ENCODE measurements at places on chromosomes 1 and 21. TPM values are rescaled to one million over a fixed set of nuclear protein-coding genes. Genes with fewer than 3 reads are reported as not detected.

DNA sequence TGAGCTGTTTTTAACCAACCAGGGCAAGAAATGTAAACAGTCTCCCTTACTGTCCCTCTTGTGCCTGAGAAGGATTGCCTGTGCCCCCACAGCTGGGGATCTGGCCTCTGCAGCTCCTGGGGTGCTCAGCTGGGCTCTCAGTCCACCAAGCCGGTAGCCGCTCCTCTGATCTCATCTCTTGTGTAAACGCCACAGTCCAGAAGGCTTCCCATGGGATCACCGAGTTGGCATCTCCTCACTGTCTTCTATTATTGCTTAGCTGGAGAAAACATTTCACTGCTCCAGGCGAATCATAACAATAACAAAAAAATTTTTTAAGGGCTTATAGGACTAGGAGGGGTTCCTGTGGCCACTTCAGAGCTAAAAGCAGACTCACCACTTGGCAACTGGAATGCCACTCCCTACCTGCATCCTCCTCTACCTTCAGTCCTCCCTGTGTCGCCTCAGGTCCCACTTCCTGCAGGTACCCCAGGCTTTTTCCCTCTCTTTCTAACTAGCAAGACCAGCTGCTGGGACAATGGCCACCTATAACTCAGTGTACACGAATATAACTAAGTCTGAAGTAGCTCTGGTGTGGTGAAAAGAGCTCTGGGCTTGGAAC is 75.8 kb downstream of the ATP1A1 start:
- H3K36me3 ChIP-seq = no peaks in the 10 kb centered on the region
- DNase-seq = no peak
- H3K4me3 ChIP-seq = no peak overlapping the region
- H3K27me3 ChIP-seq = no peaks in the 10 kb centered on the region

GRCh38 chr1:172376431-172376830 is 44.1 kb upstream of the C1orf105 start:
- H3K27me3 ChIP-seq = no peaks in the 10 kb centered on the region
- H3K4me1 ChIP-seq = peaks cover 5% of the 10 kb centered on the region
- no peak overlapping the region for H3K4me3 ChIP-seq

The LEFTY1 gene
- total RNA-seq = not detected

- no peak overlapping the region for H3K4me3 ChIP-seq
- H3K4me1 ChIP-seq = peaks cover 41% of the 10 kb centered on the region
- peak overlapping the region; percentile 15 for H3K27ac ChIP-seq
- no peak for DNase-seq
- no peaks in the 10 kb centered on the region for H3K27me3 ChIP-seq
Observed at GRCh38 chr1:204077979-204078696, 5.2 kb downstream of the SOX13 start.

GRCh38 chr1:158122833-158123388 is 57.8 kb upstream of the CD1D start:
- no peak overlapping the region for H3K27ac ChIP-seq
- no peaks in the 10 kb centered on the region for H3K27me3 ChIP-seq
- H3K4me3 ChIP-seq = no peak overlapping the region
- no peaks in the 10 kb centered on the region for H3K4me1 ChIP-seq

The TBX19 gene
- total RNA-seq = 1.3 TPM

DNA sequence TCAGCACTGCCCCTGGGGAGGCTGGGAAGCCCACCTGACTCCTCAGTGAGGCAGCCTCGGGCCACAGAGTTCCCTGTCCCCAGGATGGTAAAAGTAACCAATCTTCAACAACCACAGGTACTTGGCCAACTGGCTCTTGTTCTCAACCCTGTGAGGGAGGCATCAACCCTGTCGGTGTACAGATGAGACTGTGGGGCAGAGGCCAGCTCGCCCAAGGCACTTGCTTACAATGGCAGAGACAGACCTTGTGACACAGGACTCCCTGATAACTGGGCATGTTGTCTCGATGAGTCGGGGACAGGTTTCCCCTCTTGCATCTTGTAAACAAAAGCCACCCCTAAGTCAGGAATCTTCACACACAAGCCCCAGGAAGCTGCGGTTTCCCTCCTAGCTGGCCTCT is 8.0 kb downstream of the SLC30A2 start:
- peaks cover 12% of the 10 kb centered on the region for H3K4me1 ChIP-seq
- H3K36me3 ChIP-seq = no peaks in the 10 kb centered on the region
- DNase-seq = no peak
- no peaks in the 10 kb centered on the region for H3K27me3 ChIP-seq
- no peak overlapping the region for H3K4me3 ChIP-seq

DNA sequence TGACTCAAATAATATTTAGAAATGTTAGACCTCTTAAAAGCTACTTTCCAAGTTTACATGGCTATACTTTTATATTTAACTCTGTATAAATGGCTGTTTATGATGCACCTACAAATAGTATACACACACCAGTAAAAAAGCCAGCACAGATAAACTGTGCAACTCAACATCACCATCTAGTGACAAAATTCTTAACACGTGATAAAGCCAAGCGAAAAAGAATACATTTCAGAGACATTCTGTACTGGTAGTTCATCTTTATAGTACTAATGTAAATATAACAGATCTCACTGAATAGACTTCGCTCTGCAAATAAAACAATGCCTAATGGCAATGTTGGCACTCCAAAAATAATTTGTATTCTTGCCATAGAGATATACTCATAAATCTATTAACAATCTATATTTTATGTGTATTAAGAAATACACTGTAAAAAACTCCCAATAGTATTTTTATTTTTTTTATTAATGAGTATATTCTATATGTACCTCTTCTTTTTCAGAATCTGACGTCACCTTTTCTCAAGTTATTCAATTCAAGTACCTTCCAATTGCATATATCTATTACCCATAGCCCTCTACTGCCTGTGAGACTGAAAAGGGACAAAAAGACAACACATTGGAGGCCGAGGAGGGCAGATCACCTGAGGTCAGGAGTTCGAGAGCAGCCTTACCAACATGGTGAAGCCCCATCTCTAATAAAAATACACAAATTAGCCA is 100.2 kb downstream of the DPYD start:
- no peaks in the 10 kb centered on the region for H3K27me3 ChIP-seq
- no peak overlapping the region for H3K4me3 ChIP-seq
- H3K27ac ChIP-seq = no peak overlapping the region
- H3K36me3 ChIP-seq = no peaks in the 10 kb centered on the region
- DNase-seq = no peak
- H3K4me1 ChIP-seq = peaks cover 3% of the 10 kb centered on the region

DNA sequence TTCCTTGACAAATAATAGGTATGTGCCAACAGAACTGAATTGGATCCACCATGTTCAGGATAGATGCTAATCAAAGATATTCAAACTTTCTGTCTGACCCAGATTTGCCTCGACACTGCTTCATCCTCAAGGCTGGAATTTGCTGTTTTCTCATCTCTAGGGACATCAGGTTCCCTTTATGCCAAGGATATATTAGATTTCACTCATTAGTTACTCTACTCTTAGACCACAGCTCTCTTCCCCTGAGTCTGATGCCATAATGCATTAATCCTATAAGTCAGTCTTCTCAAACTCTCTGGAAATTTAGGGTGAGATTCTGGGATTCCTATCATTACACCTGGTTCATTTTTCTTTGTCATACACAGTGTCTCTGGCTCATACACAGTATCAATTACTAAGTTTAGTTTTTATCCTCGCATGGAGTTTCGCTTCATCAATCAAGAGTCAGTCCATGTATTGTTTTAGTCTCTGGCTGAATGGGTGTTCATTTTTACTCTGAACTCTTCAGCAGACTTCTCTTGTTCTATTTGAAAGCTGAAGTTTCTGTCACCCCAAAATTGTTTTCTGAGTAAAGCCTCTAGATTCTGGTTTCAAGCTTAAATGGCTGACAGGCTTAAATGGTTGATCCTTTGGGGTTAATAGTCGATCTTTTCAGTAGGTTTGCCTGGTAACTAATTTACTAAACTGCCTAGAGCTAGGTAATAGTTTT is 9.3 kb upstream of the DCAF6 start:
- H3K36me3 ChIP-seq = no peaks in the 10 kb centered on the region
- H3K4me1 ChIP-seq = peaks cover 4% of the 10 kb centered on the region
- DNase-seq = no peak
- no peaks in the 10 kb centered on the region for H3K27me3 ChIP-seq
- no peak overlapping the region for H3K27ac ChIP-seq

DNA sequence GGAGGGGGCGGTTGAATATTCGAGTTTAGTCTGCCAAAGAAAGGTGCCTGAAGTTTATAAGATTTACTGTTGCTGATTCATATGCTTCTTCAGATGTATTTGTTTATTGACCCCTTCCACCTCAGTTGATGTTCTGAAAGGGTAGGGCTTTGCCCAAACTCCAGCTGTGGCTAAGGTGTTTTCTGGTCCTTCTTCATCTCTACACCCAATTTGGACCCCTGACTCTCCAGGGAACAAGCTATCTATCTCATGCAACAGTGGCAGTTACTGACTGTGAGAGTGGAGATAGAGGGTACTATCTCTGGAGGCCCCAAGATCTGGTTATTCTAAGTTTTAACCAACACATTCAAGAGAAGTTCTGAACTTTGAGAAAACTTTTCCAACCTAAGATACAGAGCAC is 12.6 kb upstream of the ALG14 start:
- H3K27ac ChIP-seq = no peak overlapping the region
- H3K4me3 ChIP-seq = no peak overlapping the region
- no peaks in the 10 kb centered on the region for H3K36me3 ChIP-seq
- peaks cover 19% of the 10 kb centered on the region for H3K4me1 ChIP-seq
- H3K27me3 ChIP-seq = no peaks in the 10 kb centered on the region
- DNase-seq = no peak

The P3H1 gene
- 10.0 TPM for total RNA-seq

Data from heart left ventricle (tissue), 16 donors.